Mesenteric fat pad (tissue), 1 donor: ENCODE measurements at places on chromosomes 7 and 10. TPM values are rescaled to one million over a fixed set of nuclear protein-coding genes. Genes with fewer than 3 reads are reported as not detected.
A peak's percentile ranks its signal among the peaks of the same experiment; 100 is the strongest.

DNA sequence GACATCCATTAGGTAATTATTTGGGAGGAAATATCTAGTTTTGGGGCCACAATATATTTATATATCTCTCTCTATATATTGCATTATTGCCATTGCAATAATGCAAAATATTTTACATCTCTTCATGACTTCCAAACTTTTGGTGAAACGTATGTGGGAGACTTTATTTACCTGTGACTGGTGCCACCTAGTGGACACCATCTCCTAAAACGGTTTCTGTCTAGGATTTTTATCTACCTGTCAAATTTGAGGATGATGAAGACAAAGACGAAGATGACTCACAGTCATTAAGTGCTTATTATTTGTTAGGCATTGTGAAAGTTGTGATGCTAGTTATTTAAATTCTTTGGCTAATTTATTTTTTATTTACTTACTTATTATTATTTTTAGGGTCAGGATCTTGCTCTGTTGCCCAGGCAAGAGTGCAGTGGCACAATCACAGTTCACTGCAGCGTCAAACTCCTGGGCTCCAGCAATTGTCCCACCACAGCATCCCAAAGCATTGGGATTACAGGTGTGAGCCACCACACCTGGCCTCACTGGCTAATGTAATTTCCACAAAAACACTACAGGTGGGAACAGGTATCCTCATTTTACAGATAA, 18.7 kb upstream of the CBLL1 start:
- no peak for DNase-seq

DNA sequence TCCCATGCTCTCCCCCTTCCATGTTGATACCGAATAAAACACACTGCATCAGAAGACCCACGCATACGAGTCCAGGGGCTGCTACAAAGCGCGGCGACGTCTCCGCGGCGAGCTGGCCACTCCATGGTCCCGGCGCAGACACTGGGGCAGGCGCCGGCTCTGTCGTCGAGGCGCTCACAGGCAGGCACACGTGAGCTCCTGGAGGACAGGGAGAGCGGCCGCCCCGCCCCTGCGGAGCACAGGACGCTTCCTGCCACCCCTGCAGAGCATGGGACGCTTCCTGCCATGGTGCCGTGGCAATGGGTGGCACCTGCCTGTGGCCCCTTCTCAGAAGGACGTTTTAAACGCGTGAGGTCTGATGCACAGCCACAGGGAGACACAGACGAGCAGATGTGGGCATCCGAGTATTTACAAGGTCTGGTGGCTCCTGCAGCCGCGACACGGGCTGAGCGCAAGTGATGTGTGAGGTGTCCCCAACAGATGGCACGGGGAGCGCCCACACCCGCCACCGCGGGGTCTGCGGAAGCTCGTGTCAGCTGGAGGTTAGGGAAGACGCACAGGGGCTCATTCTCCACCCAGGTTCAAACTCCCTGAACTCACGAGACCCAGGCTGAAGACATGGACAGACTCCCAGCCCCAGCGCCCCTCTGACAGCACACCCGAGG, 21.4 kb upstream of the GPR146 start:
- DNase-seq: no peak

DNA sequence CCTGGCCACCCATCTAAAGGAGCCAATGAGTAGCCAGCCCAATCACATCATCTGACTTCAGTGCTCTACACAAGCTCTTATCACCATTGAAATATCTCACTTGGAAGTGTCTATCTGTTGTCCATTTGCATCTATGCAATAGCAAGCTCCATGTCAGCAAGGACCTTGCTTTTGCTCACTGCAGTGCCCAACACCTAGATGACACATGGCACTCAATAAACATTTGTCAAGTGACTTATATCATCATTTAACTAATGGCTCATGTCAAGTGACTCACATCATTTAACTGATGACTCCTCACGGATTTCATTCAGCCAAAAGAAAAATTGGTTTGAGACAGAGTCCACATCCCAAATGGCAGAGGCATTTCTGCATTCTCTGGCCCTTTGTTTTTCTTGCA, 92.9 kb upstream of the ADAM12 start:
- DNase-seq: no peak

- no peak for DNase-seq
Observed at GRCh38 chr10:124547647-124548168, 86.1 kb downstream of the LHPP start.

PRR15 gene
- 3.1 TPM for total RNA-seq

GRCh38 chr7:135672560-135673359, 10.4 kb downstream of the STMP1 start:
- no peak for DNase-seq

DNA sequence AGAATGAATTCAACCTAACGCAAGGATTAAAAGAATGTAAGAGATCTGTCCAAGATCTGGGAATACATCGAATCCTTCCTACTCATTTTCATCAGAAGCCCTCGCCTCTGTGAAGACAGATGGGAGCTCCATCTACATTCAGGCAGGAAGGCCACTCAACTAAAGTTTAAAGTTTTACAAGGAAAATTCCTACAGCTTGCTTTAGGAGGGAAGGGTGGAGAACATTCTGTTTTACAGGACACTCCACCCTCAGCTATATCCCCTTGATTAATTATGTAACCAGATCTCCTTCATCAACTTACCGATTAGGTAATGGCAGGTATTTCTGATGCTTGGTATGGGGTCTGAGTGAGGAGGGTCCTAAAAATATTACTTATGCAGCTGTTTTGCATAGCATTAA, 5.6 kb upstream of the AHR start:
- DNase-seq: no peak

- no peak for DNase-seq
Observed at GRCh38 chr7:148114804-148115203, 475.8 kb upstream of the C7orf33 start.

GRCh38 chr7:108413782-108414492, 42.3 kb downstream of the NRCAM start:
- DNase-seq: no peak

DNA sequence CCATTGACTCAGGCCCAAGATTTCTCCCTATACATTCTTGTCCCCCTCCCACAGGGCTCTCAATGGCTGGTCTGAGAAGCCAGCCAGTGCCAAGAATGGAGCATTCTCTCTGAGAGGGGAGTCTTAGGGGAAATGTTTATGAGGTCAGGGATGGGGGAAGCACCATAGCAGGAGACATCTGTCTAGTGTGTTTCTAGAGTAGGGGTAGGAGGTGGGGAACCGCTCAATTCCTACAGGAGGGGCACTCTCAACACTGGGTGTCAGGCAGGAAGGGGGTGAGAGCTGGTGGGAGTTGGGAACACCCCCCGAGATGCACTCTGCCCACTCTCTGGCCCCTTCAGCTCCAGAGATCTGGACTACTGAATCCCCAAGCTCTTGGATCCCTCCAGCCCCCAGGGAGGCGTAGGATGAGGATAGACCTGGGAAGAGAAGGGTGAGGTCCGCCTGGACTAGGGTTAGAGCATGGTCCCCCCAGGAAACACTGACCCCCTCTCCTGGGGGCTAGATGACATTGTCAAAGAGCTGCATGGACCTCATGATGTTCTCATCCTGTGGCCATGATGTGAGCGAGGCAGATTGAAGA, 8.7 kb upstream of the OGA start:
- DNase-seq: peak; percentile 77

- no peak for DNase-seq
Observed at GRCh38 chr10:125557311-125557710, 125.7 kb downstream of the TEX36 start.

PSD gene
- total RNA-seq: not detected

DNA sequence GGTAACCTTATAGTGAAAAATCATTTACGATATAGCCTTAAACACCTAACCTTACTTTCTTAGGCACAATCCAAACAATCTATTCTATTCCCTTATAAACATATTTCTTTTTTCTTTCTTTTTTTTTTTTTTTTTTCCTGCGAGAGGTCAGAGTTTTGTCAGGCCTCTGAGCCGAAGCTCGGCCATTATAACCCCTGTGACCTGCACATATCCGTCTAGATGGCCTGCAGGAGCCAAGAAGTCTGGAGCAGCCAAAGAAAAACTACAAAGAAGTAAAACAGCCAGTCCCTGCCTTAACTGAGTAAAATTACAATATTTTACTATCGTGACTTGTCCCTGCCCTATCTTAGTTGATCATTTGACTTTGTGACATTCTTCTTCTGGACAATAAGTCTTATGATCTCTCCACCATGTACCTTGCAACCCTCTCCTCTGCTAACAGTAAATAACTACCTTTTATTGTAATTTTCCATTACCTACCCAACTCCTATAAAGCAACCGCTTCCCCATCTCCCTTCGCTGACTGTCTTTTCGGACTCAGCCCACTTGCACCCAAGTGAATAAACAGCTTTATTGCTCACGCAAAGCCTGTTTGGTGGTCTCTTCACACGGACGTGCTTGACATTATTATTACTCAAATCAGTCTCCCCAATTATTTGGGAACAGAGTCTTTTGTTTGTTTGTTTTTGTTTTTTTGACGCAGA, 64.5 kb downstream of the AOAH start:
- DNase-seq: no peak

- no peak for DNase-seq
Observed at GRCh38 chr10:86681047-86681446, 12.7 kb downstream of the LDB3 start.

GRCh38 chr7:157498657-157499056, 161.9 kb downstream of the DNAJB6 start:
- DNase-seq: peak; percentile 37

MSS51 gene
- 1.6 TPM for total RNA-seq

- DNase-seq: no peak
Observed at GRCh38 chr7:90824386-90825307, 228.5 kb downstream of the CDK14 start.

DNA sequence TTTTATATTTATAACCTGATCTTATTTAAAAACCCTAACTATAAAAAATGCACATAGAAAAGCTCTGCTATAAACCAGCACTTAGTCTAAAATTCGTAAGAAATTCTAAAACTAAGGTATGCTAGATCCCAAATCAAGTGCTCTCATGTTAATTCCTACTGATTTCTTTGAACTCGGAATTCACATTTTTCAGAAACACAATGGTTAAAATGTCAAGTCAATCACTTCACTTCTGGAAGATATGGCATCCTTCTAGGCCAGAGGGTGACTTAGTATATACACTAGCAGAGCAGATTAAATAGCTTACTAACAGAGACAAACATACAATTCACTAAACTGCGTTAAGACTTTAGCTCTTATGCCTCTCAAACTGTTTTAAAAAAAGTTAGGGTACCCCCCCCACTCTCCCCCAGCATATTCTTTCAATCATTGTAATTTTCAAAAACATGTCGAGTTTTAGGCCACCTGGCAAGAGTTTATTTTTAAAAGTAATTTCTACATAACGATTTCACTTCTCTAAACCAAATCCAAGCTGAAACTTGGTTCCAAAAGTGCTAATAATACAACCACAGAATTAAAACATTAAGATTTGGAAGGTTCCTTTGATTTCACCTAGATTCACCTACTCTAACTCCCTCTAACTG, 129.4 kb downstream of the NRBF2 start:
- no peak for DNase-seq

LRRD1 gene
- total RNA-seq: not detected

- DNase-seq: no peak
Observed at GRCh38 chr7:114972567-114972966, 50.7 kb downstream of the MDFIC start.

DNA sequence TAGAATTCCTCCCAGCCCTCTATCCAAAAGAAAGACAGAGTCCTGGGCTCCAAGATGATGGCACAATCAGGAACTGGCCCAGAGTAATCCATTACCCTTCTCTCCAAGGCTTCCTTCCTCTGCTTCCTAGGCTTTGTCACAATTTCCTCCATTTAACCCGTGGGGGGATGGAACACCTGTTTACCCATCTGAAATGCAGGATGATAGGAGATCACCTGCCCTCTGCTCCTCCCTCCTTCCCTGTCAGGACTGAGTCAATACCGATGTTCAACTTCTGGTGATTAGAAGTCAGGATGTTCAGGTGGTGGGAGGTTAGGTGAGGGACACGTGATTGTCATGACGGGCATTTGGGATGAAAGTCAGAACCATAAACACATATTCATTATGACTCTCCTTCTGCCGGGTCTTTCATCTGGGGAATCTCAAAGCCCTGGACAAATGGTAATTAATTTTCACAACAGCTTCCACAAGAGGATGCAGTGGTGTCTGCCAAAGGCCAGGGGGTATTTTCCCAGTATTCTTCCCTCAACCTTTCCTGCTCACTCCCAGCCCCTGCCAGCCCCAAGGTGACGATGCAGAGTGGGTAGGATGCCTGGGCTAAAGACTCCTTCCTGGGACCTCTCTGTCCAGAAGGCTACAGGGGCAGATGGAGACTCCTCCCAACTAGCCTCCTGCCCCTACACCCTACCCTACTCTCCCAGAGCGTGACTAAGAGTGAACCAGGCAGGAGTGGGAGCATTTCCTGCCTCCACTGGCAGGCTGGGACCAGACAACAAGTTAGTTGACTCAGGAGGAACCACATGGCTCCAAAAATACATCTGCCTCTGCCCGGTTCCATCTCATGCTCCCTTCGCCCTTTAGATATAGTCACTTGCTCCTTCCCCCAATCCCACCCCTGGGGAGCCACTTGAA, 27.9 kb downstream of the DUSP5 start:
- DNase-seq: no peak

DNA sequence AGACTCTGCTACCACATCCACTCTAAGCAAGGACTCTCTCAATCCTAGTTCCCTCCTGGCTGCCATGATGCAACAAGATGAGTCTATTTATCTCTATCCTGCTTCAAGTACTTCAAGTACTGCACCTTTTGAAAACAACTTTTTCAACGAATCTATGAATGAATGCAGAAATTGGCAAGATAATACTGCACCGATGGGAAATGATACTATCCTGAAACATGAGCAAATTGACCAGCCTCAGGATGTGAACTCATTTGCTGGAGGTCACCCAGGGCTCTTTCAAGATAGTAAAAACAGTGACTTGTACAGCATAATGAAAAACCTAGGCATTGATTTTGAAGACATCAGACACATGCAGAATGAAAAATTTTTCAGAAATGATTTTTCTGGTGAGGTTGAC, 40.7 kb downstream of the AHR start:
- DNase-seq: no peak

- DNase-seq: no peak
Observed at GRCh38 chr10:113953505-113954272, 90.0 kb upstream of the ADRB1 start.
